ENCODE measurements at places on chromosomes 12 and 14.

DNA sequence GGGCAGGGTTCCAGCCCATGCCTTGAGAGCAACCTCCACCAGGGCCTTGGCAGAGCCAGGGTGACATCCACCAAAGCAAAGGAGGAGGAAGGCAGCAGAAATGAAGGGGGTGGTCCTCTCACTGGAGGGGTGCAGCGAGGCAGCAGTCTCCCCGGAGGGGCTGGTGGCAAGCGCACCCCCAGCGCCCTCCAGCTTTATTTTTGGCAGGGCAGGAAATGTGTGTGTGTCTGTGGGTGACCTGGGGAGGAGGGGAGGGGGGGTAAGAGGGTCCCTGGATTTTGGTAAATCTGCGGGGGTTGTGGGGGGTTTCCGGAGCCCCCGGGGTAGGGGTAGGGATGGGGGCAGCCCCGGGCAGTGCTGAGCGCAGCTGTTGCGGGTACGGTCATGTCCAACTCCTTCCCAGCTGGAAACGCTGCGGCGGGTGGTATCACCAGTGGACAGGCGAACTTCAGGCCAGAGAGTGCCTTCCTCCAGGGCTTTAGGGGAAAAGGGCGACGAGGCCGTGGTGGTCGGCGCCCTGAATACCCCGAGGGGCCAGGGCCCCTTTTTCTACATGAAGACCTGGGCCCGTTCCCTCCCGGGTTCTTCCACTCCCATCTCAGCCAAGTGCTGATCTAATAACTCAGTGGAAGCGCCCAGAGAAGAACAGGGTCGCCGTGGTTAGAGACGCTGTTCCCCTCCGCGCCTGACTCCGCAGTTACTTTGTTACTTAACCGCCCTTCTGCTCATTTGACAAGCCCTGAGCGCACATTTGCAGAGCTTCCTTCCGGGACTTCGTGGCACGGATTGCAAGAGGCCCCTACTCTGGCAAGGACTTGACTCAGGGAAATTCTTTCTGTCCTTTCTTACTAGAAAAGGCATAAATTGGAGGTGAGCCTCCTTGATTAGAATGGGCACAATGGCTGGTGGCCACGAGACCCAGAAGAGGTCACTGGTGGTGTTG lies 55.2 kb downstream of the FOS start:
- DNase-seq, result peak; percentile 14

GRCh38 chr12:56616925-56617324 lies 13.2 kb downstream of the BAZ2A start:
- DNase-seq, result no peak

DNA sequence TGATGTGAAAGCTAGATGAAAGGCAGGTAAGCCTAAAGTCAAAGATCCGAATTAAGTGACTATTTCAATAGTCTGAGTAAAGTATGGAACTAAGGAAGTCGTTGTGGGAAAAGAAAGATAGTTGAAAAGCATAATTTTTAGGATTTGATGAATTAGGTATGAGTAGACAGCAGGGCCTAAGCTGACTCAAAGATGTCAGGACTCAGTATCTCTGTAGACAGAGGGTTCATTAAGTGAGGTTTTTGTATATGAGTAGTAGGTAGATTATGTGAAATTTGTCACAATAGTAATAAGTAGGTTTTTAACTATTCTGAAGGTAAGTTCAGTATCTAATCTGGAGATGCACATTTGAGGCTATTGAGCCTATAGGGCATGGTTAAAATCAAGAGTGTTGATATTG lies 196.4 kb downstream of the RASSF9 start:
- DNase-seq, result no peak

- no peak for DNase-seq
Measured at GRCh38 chr12:60333461-60333860, 737.6 kb downstream of the SLC16A7 start.

GRCh38 chr12:28961948-28962384 lies 187.1 kb upstream of the FAR2 start:
- no peak for DNase-seq

DNA sequence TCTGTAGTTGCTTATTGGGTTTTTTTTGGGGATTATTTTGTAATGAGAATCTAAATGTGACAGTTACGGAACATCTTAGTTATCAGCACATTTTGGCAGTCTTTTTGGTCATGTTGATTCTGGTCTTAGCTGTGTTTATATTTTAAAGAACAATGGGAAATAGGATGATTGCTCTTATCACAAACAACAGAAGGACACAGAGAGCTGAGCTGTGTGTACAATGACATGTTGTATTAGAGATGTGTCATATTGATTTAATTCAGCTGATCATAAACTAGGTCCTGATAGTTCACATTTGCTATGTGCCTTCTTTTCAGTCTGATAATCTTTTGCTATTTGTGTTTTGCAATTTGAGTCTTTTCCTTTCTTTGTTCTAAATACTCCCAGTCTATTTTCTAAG lies 781.7 kb downstream of the TRHDE start:
- DNase-seq, result no peak

- DNase-seq, result no peak
Measured at GRCh38 chr14:38870296-38870836, 232.7 kb downstream of the SEC23A start.

- peak; percentile 61 for DNase-seq
Measured at GRCh38 chr12:88035271-88035906, 6.2 kb upstream of the C12orf50 start.

DNA sequence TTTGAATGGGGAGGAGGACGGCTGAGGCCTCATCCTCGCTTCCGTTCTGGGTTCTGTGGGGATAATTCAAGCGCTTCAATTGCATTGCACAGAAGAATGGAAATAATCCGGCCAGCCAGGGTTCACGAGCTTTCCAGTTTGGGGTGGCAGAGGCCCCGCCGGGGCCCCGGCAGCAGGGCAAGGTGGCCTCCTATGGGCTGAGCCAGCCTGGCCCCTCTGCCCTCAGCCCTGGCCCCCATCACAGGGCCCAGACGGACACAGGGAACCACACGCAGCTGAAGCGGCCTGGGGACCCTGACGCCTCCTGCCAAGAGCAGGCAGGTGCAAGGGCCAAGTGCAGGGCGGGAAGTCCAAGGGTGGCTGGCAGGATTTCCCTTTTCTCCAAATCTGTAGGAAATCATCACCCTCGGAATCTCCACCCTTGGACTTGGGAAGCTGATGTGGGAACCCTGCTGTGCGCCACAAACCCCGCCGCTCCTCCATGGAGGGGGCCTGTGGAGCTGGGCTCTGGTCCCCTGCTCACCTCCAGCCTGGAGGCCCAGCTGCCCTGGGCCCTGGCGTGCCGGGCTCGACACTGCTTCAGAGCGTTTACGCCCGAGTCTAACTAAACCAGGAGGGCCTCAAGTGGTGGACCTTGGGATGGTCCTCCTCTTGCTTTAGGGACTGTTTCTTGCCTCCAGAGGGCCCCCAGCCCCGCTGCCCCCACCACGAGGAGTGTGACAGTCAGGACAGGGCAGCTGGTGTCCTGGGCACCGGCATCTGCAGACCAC lies 78.4 kb downstream of the MOK start:
- DNase-seq, result no peak

GRCh38 chr14:100213587-100213955 lies 25.4 kb upstream of the YY1 start:
- DNase-seq, result no peak

- DNase-seq, result no peak
Measured at GRCh38 chr12:26989873-26990272, 24.3 kb downstream of the TM7SF3 start.

GRCh38 chr14:65993103-65993502 lies 493.1 kb upstream of the CCDC196 start:
- no peak for DNase-seq

GRCh38 chr12:24929953-24930352 lies 18.9 kb downstream of the BCAT1 start:
- DNase-seq, result no peak

GRCh38 chr14:74945852-74946658 lies 9.3 kb downstream of the PGF start:
- peak; percentile 58 for DNase-seq

- no peak for DNase-seq
Measured at GRCh38 chr12:57613427-57614109, 2.3 kb downstream of the ARHGEF25 start.

DNA sequence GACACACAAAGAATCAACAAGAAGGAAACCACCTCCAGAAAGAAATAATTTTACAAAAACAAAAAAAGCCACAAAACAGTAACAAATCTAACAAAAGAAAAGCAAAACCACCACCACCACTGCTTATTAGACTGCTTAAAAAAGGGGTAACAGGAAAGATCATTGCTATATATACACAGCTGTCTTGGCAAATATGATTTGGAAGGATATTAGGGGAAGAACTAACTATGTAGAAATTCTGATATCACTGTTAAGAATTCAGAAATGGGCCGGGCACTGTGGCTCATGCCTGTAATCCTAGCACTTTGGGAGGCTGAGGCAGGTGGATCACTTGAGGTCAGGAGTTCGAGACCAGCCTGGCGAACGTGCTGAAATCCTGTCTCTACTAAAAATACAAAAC lies 92.5 kb downstream of the DENND5B start:
- DNase-seq, result no peak

- no peak for DNase-seq
Measured at GRCh38 chr14:75960231-75960630, 21.6 kb downstream of the TGFB3 start.

DNA sequence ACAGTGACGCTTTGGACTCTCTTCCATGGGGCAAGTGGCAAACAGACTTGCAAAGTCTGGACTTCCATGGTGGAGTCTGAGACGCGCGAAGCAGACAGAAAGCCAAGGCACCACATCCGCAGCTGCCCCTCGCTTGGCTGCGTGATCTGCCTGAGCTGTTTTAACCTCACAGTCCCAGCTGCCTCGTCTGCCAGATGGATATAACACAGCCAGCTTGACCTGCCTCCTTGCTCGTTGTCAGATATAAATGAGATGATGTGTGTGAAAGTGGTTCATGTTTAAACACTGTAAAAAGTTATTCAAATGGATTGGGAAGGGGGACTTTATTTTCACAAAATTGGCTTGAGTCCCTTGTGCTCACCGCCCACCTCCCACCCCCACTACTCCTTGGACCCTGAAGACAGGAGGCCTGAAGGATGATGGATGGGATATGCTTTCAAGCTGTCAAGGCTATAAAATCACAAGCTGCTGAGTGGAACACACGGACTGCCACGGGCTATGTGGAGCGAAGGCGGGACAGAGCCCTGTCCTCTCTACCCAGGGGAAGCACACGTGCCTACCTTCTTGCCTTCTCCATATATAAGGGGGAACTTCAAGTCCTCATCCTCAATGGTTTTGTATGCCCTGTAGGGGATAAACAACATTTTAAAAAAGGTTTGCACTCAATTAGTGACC lies 226.9 kb downstream of the MON2 start:
- DNase-seq, result no peak

DNA sequence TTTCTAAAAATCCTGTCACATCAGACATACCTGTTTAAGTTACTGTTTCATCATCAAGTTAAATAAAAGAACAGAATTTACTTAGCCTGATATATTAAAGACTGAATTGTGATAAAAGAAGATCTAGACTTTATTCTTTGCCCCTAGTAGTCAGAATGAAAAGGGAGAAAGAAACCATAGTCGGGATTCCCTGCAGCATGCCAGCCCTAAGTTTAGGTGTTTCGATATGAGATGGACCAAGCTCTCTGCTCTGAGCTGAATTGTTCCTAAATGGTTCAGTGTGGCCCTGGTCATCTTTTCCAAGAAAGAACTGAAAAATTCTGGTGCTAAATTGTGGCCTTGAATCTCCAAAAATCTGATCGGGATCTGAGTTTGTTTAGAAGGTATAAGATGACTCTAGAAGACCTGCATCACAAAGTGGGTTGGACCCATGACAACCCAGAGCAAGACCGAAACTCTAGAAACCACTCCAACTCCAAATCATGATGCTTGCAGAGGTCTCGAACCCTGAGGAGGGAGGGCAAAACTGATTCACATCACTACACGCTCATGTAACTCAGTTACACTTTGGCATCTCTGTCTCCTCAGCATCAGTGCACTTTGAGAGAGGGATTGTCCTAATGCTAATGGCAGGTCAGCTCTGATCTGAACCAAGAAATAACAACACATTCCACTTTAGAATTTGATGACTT lies 15.7 kb downstream of the PTGER2 start:
- no peak for DNase-seq
